ENCODE measurements at places on chromosomes 2 and 18.

GRCh38 chr2:5067816-5068215 lies 624.4 kb upstream of the SOX11 start:
- DNase-seq, result no peak

GRCh38 chr2:101264360-101264939 lies 11.8 kb downstream of the CNOT11 start:
- no peak for DNase-seq

DNA sequence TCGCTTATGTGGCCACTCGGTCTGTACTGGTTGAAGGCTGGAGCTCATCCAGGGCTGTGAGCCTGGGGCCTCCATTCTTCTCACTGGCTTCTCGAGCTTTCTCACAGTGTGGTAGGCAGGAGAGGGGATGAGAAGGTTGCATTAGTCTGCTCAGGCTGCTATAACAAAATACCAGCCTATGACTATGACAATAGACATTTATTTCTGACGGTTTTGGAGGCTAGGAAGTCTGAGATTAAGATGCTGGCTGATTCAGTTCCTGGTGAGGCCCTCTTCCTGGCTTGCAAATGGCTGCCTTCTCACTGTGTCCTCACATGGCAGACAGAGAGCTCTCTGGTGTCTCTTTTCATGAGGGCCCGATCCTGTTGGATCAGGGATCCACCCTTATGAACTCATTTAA lies 6.2 kb upstream of the STK25 start:
- no peak for DNase-seq

- DNase-seq, result no peak
Measured at GRCh38 chr18:79396431-79397246, 909 bp downstream of the NFATC1 start.

DNA sequence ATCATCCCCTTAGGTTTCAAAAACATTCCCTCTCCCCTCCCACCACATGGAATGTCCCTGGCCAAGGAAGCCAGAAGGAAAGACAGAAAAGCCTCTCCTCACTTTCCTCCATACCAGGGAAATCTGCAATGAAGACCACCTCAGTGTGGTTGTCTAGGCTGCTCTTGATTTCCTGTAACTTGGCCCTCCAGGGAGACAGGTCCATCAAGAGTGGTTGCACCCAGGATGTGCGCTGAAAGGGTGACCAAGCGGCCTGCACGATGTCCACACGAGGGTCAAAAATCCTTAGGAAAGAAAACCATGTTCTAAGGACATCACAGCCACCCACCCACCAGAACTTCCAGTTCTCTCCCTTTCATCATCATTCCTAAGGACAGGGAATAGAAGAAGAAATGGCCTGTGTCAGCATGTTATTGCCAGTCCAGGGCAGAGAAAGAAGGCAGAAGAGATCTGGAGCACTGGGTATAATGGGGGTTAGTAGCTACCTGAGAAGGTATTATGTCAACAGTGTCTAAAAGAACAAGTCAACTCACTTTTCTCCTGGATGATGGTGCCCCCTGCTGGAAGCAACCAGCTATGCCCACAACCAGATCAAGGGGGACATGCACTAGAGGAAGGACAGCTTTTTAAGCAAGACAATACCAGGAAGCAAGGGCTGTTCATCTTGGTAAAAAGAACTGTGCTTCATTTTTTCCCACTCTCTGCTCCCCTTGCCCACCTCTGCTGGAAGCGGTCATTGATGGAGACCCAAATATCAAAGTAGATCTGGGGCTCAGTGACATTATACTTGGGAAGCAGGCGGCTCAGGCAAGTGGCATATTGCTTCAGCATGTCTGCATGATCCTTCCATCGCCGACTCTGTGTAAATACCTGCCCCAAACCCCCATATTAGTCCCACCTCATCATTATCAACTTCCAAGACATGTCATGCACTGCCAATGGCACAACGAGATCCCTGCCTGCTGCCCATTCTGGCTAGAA lies 9.3 kb downstream of the GGCX start:
- DNase-seq, result peak; percentile 83

GRCh38 chr2:170815746-170816503 lies 762 bp upstream of the GAD1 start:
- peak; percentile 67 for DNase-seq

GRCh38 chr2:45649858-45650811 lies 1.3 kb upstream of the PRKCE start:
- DNase-seq, result peak; percentile 46

DNA sequence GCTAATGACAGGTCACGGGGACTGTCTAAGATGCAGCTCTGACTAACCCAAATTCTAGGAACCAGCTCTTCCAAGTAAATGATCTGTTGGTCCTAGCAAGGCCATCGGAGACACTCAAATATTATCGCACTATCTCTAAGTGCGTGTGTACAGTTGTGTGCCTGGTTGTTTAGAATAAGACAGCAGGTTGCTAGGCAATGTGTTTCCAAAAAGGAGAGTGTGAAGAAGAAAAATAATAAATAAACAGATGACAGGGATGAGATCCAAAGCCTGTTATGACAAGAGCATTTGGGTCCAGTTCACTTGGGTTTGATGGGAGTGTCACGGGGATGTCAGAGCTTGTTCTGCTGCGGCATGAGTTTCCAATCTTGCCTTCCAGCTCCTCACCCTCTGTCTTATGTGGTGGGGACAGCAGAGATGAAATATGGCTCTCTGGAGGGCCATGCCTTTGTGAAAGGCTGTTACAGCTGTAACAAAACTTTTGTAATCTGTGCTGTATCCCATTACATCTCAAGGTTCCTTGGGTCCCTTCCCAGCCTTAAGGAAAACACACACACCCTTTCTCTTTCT lies 127.5 kb upstream of the TNP1 start:
- no peak for DNase-seq

DNA sequence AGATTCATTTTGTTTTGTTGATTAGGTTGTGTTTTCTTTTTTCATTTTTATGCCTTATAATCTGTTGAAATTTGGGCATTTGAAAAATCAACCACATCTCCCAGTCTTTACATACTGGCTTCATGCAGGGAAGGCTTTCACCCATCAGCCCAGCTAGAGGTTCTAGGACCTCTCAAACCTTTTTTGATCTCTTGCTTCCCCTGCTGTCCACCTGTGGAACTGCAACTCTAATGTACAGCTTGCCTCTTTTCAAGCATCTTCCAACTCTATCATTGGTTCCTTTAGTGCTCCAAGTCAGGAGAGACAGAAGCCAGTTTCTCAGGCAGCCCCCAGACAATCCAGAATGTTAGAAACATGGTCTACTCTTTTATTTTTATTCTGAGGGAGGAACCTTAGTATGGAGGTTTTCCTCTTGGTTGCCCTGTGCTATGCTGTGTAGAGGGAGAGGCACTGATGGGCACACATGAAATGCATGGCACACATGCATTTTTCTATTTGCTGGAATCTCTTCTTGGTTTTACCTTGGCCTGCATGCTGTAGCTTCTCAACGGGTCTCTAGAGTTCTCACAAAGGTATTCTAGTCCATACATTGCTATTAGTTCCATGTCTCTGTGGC lies 107.2 kb upstream of the L3MBTL4 start:
- peak; percentile 2 for DNase-seq

DNA sequence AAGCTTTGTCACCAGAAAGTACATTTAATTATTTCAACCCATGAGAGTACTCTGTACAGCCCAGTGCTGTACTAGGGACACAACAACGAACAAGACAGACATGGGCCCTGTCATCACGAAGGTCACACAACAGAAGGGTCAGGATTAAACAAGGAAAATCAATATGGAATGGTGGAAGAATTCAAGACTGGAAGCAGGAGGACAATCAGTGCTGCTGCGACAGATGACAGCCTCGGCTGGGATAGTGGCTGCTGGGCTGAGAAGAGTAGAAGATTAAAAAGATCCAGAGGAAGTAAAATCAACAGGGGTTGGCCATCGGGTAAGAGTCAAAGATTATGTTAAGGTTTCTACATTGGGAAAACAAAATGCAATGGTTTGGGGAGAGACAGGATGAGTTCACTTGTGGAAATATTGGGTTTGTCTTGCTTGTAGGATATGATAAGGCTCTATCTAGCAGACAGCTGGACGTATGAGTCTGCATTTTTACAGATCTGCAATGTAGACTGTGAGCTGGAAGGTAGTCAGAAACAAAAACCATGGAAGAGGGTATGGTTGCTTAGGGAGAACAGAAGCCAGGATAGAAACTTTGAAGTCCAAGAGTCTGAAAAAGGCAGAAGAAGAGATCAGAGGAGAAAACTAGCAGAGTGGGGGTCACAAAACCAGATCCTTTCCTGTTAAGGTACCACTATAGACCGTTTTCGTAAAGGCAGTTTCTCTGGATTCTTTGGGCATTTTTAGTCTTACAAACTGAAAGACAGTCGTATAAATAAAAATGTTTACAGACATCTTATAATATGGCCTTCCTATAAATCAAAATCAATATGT lies 84.1 kb downstream of the PRELID3A start:
- no peak for DNase-seq

DNA sequence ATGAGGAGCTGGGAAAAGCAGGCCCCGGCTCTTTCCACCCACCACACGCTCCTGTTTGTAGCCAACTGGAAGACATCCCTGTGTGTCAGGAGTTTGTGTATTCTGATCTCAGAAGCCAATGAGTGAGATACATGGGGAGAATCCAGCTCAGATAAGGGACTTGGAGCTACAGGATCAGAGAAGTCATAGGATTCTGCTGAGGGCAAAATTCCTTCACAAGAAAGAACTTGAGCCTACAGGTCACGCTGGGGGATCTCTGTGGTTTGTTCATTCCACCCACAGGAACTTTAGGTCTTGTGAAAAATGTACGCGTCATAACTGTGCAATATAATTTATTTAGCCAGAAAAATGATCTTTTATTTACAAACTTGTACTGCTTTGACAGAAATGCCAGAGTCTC lies 80.1 kb upstream of the SMIM21 start:
- DNase-seq, result no peak

DNA sequence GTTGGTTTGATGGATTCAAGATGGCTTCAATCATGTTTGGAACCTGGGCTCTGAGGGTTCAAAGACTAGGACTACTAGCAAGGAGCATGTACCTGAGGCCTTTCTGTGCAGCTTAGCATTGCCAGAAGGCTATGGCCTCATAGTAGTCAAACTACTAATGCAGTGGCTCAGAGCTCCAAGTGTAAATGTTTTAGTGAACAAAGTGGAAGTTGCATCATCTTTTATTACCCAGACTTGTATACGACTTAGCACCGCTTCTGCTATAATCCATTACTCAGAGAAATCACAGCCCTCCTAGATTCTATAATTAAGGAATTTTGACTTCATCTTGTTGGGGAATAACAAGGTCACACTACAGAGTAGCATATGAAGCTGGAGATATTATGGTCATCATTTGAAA lies 210.5 kb downstream of the ERBB4 start:
- no peak for DNase-seq

- DNase-seq, result no peak
Measured at GRCh38 chr18:21194871-21195771, 46.9 kb upstream of the GREB1L start.

GRCh38 chr18:26468931-26469340 lies 79.4 kb downstream of the KCTD1 start:
- DNase-seq, result no peak

- DNase-seq, result no peak
Measured at GRCh38 chr2:37644191-37644590, 27.3 kb downstream of the CDC42EP3 start.

DNA sequence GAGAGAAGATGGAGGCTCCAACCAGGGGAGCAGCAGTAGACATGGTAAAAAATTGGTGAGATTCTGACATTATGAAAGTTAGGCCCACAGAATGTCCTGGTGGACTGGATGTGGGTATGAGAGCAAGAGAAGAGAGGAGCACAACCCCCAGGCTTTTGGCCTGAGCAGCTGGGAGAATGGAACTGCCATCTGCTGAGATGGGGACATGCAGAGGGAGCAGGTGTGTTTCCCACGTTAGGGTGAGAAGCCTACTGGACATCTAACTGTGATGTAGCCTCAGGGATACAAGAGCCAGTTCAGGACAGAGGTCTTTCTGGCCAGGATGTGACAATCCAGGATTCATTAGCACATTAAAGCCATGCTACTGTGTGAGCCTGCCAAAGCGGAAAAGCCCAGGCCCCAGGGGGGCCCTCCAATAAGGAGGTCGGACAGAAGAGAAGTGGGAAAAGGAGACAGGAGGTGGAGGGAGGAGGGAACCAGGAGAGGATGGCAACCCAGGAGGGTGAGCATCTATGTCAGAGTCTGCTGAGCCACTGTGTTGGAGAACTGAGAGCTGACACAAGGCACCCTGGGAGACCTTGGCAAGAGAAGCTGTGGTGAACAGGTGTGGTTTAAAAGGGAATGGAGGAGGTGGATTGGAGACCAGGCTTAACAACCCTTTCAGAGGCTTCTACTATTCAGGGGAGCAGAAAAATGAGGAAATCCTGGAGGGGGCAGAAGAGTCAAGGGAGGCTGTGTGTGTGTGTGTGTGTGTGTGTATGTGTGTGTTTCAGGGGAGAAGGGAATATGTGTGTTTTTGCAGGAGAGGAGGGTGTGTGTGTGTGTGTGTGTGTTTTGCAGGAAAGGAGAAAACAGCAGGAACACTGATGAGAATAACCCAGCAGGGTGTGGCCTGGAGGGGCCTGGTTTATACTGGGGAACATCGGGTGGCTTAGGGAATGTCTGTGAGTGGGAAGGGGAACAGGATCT lies 10.5 kb downstream of the CYB5A start:
- no peak for DNase-seq

DNA sequence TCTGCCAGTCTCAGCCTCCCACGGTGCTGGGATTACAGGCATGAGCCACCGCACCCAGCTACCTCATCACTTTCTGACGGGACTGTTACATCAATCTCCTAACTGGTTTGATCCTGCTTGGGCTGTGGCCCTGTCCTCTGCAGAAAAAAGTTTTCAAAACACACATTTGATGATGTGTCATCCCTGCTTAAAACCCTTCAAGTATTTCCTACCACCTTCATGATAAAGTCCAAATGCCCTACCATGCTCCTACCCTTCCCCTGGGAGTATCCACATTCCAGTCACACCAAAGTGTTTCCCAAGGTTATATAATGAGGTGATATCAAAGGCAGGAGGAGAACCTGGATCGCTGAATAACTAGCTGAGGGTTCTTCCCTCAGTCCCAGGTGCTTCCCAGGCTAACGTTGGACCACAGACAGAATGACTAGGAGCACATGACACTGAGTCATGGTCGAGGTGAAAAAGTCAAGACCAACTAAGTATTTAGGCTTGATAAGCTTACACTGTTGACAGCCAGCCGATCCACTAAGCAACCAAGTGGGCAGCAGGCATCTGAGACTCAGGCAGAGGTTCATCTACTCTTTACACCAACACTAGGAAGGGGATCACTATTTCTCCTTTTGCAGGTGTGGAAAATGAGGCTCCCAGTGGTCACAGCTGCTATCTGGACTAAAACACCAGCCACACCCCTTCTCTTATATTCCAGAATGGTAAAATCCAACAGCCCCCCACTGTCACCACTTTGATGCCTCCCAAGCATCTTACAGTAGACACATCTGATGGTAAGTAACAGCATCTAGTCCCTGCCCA lies 31.8 kb downstream of the CYRIA start:
- no peak for DNase-seq

DNA sequence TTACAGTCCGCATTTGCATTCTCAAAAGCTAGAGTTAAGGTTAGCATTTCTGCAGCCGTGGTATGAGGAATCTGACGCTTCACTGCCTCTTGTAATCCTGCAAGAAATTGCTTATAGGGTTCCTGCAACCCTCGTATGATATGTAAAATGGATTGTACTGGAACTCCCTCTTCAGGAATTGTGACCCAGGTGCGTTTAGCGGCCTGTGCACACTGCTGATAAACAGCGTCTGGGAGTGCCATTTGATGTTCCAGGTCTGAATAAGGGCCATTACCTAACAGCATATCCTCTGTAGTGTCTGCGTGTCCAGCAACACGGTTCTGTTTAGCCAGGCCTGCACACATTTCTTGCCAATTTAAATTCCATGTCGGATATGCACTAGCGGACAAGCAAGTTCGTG lies 42.5 kb downstream of the CXCR4 start:
- no peak for DNase-seq

GRCh38 chr2:238776003-238776760 lies 71.7 kb upstream of the TWIST2 start:
- no peak for DNase-seq
